ENCODE measurements at places on chromosomes 16 and 17.

GRCh38 chr16:56950881-56951771 lies 10.6 kb upstream of the CETP start:
- no peak for DNase-seq

DNA sequence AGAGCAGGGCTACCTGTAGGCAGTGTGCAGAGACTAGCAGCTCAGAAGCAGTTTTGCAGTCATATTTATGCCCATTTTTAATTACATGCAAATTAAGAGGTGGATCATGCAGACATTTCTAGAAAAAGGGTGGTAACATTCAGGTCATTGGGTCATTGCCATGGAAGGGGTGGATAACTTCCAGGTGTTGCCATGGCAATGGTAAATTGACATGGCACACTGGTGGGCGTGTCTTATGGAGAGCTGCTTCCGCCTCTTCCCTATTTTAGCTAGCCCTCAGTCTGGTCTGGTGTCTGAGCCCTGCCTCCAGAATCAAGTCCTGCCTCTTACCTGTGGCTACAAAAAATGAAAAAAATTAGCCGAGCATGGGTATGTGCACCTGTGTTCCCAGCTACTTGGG lies 2.8 kb upstream of the DNAI2 start:
- no peak for DNase-seq

DNA sequence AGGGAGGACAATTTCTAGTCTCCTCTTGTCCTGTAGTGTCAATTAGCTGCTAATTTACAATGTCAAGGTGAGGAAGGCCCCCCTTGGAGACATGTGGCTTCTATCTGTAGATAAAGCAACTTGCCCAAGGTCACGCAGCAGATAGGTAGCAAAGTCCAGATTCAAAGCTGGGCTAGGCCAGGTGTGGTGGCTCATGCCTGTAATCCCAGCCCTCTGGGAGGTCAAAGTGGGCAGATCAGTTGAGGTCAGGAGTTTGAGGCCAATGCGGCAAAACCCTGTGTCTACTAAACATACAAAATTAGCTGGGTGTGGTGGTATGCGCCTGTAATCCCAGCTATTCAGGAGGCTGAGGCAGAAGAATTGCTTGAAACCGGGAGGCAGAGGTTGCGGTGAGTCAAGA lies 11.1 kb downstream of the TRPV3 start:
- no peak for DNase-seq

DNA sequence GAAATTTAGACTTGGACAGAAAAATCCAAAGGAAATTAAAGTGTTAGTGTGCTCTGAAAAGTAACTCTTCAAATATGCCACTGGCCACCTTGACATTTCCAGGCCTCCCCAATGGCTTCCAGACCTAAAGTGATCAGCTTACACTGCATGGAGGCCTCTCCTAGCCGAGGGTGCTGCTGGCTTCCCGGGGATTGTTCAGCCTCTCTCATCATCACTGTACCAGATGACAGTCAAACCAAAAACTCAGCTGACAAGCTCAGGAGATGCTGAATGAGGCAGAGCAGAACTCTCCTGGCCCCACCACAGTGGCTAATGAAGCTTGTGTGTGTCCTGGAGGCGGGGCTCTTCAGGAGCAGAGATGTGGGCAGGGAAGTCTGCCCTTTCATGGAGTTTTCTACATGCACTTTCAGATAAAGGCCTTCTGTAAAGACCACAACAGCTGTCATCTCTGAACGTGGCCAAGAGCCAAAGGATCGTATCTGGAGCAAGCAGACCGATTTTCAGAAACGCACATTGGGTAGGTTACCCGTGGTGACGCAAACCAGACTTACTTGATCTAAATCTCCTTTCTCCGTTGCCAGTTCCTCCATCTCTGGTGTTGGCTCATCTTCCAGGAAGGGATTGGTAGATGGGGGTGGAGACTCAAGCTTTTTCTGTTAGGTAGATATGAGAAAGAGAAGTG lies 113.3 kb downstream of the VPS53 start:
- DNase-seq = no peak

DNA sequence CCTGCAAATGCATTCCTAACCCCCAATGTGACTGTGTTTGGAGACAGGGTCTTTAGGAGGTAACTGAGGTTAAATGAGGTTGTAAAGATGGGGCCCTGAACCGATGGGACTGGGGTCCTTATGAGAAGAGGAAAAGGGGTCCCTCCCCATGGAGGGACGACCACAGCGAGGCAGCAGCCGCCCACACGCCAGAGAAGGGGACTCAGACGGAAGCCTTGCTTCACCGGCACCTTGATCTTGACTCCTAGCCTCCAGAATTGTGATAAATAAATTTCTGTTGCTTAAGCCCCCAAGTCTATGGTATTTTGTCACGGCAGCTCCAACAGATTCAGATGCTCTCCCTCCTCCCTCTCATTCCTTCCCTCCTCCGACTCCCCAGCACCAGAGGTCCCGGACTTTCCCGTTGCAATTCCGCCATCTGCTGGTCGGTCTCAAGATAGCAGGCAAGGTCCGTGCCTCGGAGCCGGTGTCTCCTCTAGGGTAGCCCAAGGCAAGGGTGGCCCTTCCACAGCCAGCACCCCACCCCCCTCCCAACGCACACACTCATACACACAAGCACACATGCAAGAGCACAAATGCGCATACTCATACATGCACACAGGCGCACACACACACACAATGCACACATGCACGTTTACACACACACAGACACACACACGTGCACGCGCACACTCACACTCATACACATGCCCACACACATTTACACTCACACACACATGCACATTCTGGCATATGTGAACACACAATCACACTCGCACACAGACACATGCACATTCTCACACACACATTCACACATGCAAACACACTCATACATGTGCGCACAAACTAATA lies 23.1 kb upstream of the C16orf78 start:
- no peak for DNase-seq
